ENCODE measurements at places on chromosomes 1 and 21. TPM values are rescaled to one million over a fixed set of nuclear protein-coding genes. Genes with fewer than 3 reads are reported as not detected.

DNA sequence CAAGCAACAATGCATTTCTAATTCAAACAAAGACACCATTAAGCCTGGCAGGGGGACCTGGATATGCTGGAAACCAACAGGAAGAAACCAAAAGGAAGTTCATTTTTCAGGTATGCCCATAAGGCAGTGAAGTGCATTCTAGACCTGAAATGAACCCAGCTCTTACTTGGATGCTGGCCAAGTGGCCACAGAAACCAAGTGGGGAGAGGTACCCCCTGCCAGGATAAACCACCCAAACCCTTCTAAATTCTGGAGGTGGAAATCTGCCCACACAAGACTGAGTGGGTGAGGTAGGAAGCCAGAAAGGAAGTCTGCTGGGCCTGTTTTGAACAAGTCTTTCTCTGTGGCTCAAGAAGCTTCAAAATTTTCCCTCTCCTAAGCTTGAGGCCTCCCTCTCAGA is 2.6 kb downstream of the CD5L start:
- DNase-seq: no peak

The KLHL12 gene
- 38.4 TPM for total RNA-seq

DNA sequence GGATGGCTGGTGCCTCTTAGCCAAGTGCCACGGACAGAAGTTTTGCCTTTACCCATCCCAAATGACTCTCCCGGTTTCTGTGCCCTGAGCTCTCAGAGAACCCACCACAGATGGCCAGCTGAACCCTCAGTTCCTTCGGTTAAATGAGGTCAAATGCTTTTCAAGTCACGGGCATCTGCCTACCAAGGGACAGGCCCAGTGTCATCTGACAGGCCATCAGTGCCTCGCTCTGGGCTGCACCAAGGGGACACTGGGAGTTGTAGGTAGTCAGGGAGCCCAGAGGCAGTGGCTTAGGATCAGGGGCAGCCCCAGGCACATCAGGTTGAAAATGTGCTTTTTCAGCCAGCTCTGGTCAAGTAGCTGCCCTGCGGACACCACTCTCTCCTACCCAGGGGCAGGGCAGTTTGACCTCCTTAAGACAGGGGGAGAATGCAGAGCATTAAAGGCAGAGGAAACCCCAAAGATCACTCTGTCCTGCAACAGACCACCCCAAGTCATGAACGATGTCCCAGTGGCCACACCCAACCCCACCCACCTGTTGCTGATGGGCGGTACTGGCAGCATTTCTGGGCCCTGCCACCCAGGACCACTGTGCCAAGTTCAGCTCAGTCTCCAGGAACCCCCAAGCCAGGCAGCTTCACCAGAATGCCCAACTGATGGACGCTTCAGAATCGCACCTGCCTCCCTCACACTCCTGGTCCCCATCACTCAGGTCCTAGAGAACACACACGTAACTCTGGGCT is 60.7 kb downstream of the CASZ1 start:
- DNase-seq: no peak

DNA sequence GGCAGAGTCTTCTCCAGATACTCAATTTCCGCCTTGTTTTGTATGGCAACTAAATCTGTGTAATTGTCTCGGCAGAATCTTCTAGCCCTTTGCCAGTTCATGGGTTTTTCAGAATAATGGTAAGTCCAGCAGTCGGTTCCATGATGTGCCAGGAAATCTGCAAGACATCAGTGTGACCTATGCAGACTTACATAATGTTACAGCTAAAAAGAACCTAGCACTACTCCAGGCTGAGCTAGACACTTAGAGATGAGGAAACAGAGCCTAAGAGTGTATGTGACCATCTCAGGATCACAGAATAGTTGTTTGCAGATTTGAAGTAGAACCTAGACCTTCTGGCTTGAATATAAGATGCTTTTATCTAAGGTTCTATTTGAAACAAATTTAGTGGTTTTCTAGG is 2.8 kb downstream of the SELL start:
- DNase-seq: no peak

The KTI12 gene
- 13.1 TPM for total RNA-seq

DNA sequence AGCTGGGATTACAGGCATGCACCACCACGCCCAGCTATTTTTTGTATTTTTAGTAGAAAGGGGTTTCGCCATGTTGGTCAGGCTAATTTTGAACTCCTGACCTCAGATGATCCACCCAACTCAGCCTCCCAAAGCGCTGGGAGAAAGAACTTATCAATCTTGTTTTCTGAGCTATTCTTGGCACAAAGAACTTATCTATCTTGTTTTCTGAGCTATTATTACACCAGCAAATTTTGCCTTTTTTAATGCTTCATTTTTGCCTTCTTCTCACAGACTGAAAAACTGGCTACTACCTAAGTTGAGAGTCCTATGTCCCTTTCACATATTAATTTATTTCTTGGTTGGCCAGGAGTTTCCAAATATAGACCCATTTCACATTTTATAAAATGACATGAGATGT is 9.3 kb downstream of the SLC16A1 start:
- DNase-seq: no peak

The AMPD1 gene
- total RNA-seq: not detected

DNA sequence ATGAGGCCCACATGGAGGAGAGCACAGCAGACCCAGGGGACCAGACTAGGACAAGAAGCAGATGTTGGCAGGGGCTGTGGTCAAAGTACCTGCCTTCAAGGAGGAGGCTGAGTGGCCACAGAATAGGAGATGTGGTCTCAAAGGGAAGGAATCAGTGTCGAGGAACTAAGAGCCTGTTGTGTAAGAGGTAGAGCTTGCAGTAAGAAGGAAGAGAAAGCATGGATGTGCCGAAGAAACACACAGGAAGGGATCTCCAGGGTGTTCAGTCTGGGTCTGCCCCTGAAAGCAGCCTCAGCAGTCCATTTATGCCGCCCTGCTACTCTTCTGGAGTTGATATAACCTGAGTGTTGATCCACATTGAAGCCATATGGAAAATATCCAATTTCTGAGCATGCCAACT is 83.9 kb downstream of the NID1 start:
- no peak for DNase-seq

The GPA33 gene
- total RNA-seq: not detected

Data from IMR-90 (cell line).